Activated naive CD8-positive, alpha-beta T cell treated with anti-CD3 and anti-CD28 coated beads, Interleukin-2, amount 50 U/mL, for 24 hours (primary cell): ENCODE measurements at places on chromosomes 1 and 21.

DNA sequence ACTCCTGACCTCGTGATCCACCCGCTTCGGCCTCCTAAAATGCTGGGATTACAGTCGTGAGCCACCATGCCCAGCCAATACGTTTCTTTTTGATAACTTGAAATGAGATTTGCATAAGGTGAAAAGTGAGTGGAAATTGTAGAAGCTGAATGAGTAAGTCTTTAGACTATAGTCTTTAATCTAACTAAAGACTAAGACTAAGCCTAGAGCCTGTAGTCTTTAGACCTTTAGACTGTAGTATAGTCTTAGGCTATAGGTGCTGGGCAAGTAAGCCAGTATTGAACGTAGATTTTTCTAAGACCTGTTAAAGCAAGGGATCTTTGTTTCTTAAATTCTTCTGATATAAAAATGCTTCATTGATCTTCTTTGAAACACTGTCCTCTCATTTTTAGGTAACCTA, 12.1 kb downstream of the PPP2R5A start:
- no peak for DNase-seq

DNA sequence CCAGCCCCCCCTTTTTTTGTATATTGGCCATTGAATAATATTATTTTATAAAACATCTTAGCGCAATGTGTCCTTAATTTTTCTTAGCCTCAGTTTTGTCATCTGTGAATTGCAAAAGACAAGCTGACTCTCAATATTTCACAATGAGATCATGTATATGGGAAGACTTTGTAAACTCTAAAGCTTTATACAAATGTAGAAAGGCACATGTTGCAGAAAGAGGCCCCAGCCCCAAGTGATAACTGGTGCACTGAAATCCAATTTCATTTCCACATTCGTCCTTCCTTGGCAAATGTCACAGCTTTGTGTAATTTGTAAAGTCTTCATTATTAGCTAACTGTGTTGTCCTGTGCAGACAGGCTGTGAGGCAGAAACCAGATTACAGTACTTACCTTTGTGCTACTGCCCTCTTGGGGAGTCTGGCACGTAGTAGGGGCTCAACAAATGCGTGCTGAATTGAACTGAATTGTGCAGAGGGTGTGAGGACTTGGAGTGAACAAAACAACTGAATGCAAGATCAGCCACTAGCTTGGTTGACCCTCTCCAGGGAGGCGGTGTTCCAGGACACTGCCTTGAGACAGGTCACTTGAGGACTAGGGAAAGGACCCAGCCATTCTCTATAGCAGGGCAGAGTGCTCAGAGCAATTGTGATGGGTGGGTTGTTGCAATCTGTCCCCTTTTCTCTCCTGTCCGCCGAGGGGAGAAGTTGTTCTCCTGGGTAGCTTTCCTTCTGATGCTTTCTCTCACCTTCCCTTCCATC, 74.6 kb downstream of the LMO4 start:
- DNase-seq: no peak

DNA sequence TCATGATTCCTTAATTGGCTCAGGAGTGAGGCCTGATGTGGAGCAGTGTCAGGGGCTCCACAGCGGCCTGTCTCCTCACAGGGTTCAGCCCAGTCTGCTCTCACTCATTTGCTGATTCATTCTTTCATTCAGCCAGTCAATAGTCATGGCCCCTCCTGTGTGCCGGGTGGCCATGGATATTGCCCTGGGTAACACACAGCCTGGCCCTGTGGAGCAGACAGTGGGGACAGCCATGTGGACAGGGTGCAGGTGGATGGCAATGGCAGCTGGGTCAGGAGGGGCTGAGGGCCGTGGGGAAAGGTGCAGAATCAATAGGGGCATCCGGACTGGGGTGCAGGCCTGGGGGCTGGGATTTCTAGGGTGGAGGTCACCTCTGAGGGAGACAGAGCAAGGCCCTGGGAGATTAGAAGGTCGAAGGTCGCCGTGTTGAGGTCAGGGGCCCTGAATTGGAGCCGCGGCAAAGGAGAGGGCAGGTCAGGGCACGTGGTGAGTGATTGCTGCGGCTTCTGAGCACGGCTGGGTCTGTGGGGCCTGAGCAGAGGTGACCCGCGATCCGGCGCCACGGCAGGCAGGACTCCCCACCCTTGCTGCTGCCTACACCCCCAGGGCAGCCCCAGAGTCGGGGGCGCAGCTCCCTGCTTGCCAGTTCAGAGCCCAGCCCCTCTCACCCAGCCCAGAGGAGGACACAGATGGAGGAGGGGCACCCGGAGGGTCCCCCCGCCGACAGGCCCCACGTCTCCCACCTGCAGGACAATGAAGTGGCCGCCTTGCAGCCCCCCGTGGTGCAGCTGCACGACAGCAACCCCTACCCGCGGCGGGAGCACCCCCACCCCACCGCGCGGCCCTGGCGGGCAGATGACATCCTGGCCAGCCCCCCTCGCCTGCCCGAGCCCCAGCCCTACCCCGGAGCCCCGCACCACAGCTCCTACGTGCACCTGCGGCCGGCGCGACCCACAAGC, 33.4 kb downstream of the SLC19A1 start:
- DNase-seq: no peak

GRCh38 chr1:81549588-81550127, 251.1 kb upstream of the ADGRL2 start:
- no peak for DNase-seq

- no peak for DNase-seq
Observed at GRCh38 chr1:206477581-206478380, 7.5 kb downstream of the IKBKE start.

DNA sequence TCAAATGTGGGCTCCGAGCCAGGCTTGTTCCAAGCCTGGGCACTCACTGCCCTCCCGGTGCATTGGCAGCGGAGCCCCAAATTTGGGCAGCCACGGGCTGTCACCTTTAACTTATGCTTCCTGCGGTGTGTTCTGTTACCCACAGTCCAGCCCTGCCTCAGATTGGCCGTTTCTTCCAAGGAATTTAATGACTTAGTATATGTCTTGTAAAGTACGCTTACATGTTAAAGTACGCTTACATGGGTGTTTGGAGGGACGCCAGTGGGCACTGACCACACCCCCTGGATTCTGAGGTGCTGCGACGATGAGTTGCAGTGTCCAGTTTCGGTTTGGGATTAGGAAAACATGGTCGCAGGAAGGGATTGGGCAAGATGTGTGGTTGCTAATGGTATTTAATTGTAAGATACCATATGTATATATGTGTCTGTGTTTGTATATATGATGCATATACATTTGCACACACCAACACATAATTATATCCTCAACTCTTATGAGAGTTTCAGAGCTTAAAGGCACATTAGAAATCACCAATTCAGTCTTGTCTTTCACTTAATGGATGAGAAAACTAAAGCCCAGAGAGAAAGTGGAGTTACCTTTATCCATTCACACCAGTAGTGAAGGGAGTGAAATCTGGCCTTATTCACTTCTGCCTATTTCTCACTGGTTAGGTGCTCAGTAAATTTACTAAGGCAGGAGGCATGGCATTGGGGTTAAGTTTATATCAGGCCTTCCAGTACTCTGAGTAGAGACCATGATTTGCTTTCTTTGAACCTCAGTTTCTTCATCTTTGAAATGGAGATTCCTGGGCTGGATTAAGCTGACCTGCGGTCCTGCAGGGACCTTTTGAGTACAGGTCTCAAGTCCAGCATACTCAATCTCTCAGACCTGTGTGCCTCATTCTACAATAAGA, 1.0 kb downstream of the SMYD2 start:
- DNase-seq: no peak

- no peak for DNase-seq
Observed at GRCh38 chr1:45187725-45188124, 18.7 kb downstream of the ZSWIM5 start.

DNA sequence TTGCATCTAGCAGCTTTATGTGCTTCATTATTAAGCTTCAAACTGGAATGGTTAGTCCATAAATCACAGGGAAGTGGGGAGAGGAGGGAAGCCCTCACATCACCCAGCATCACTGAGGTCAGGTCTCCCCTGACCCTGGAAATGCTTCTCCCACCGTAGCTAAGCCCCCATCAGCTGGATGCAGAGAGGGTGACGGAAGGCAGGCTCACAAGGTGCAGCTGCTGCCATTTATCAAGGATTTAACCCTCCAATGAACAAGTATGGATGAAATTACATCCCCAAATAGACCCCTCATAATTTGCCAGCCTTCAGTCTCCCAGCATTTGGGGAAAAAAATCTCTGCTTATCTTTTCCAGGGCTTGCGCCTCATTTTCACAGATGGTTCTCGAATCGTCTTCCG, 60.8 kb downstream of the PGM1 start:
- DNase-seq: no peak

DNA sequence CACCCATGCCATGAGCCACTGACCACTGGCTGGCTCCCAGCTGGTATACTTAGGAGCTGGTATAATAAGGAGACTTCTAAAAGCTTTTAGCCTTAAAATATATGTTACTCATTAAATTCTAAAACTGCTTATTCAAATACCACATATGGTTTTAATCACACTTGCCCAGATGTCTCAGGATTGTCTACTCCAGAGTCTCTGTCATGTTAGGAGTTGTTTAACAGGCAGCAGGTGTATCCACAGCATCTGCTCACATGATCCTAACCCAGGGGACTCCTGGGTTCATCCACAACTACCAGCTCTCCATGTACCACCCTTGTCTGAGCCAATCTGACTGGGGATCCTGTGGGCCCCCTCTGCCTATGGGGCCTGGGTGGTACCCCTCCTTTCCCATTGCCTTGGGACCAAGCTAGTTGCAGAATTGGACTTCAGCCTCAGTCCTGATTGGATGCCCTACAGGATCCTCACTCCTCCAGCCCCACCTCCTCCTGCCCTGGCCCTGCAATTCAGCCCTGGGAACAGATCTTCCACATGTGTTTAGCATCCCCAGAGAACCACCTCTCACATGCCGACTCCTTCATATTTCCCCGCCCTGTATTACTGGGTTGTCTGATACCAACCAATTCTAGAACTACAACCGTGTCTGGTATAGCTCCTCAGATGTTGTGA, 61.3 kb downstream of the BCAR3 start:
- DNase-seq: no peak

DNA sequence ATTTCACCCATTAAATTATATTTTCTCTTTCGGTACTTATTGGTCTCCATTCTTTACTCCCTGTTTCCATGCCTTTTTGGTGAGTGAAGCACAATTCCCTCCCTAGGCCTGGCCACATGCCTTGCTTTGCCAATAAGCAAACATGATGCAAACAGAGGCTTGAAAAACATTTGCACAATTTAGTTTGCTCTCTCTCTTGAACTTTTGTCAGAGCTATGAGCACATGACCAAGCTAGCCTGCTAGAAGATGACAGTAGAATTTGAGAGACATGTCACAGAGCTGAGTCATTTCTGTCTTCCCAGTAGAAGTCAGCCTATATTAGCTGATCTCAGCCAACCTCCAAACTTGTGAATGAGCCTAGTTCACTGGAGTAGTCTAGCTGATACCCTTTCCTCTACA, 24.6 kb downstream of the ANGPTL3 start:
- no peak for DNase-seq

DNA sequence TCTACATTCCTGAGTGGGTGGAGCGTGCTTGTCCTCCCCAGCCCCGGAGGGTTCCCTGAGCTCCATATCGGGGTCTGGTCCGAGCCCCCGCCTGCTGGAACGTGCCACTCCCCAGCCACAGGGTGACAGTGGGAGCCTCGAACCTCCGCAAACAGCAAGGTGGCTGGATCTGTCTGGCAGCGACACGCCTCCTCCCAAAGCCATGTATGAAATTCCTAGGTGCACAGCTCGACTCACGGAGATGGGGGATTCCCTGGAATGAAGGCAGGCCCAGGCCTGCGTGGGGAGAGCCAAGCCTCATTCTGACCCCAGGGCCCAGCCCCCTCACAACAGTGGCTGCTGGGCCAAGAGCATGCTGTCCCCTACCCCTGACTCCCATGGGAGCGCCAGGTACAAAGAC, 32.9 kb downstream of the TP73 start:
- no peak for DNase-seq

DNA sequence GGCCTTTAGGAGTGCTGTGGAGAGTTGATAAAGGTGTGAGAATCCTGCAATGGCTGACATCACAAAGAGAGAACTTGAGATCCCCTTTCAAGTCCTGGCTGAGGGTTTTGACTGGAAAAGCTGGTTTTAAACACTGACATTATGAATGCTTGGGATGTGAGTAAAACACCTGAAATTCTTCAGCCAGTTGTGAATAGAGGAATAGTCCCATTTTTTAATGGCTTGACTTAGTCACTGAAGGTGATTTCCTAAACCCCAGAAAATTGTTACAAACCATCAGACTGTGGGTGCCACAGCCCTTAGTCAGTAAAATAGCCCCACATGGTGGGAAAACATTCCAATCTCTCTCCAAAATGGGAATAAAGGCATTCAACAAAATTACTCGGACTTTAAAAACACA, 107.7 kb upstream of the LMO4 start:
- DNase-seq: no peak

- DNase-seq: no peak
Observed at GRCh38 chr1:168285971-168286927, 5.6 kb downstream of the TBX19 start.

GRCh38 chr1:6157132-6157527, 23.0 kb downstream of the CHD5 start:
- DNase-seq: no peak

- no peak for DNase-seq
Observed at GRCh38 chr1:233993651-233994050, 89.2 kb downstream of the SLC35F3 start.

DNA sequence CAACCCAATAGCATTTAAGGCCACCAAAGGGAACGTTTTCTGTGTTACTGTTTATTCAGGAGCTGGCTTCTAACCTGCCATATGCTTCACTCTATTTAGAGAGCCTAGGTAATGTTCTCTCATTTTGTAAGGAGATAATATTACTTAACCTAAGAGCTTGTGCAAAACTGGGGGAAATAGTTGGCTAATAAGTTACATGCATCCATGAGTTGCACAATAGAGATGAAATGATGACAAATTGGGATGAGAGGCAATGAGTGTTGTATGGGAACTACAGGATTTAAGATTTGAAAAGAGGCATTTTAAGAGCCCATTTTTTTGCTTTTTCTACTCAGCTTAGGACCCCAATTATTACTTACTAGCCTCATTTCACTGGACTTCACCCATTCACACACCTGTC, 151.0 kb downstream of the ST6GALNAC3 start:
- DNase-seq: no peak

- DNase-seq: no peak
Observed at GRCh38 chr1:207890136-207890738, 20.7 kb downstream of the CD34 start.

DNA sequence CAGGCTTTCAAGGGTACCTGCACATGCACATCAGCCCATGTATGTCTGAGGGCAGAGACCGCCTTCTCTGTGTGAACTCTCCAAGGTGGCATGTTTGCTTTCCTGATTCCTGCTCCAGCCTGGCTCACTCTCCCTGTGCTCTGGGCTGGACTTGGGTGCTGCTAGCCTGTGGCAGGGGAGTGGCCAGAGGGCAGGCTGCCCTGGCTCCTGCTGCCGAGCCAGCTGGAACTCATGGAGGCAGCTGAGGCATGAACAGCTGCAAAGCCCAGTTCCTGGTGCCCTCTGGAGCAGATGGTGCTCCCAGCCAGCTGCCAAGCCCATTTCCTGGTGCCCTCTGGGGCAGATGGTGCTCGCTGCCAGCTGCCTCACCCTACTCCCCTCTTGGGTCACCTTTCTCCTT, 7.6 kb downstream of the UBL4B start:
- no peak for DNase-seq

- DNase-seq: peak; percentile 48
Observed at GRCh38 chr1:21258331-21259134, 31.7 kb downstream of the ECE1 start.

GRCh38 chr1:197912739-197913494, 4.3 kb upstream of the LHX9 start:
- no peak for DNase-seq
